ENCODE measurements at places on chromosomes 3 and 15.

DNA sequence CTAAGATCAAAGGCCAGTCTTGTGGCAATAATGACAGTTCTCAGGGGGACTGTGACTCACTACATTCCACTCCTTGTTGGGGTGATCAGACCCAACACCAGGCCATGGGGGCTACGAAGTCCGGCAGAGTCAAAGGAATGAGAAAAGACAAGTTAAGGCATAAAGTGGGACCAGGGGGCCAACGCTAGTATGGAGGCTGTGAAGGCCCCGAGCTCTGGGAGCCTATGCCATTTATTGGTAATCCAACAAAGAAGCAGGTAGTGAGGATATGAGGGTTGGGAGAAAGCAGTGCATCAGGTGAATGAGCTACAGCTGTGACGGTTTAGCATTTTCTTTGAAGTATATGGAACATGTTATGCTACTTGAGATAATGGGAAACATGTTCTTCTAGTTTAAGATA is 104.4 kb upstream of the C2CD4B start:
- no peak for DNase-seq

DNA sequence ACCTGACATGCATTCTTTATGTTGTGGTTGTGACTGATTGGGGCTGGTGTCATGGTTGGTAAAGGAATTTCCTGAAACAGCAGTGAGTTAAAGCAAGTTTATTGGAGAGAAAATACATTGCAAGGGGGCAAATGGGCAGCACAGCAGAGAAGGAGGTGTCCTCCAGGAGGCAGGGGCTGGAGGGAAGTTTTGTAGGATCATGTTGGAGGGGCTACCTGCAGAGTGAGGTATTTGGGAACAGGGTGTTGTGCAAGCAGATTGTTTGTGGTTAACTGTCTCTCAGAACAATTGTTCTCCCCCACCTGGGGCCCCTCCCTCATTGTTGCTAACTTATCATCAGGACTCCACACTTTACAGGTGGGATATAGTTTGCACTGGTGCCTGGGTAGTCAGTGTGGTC is 196.0 kb downstream of the NSUN3 start:
- DNase-seq, result no peak

- DNase-seq, result no peak
Observed at GRCh38 chr3:118760585-118761290, 273.9 kb downstream of the IGSF11 start.

DNA sequence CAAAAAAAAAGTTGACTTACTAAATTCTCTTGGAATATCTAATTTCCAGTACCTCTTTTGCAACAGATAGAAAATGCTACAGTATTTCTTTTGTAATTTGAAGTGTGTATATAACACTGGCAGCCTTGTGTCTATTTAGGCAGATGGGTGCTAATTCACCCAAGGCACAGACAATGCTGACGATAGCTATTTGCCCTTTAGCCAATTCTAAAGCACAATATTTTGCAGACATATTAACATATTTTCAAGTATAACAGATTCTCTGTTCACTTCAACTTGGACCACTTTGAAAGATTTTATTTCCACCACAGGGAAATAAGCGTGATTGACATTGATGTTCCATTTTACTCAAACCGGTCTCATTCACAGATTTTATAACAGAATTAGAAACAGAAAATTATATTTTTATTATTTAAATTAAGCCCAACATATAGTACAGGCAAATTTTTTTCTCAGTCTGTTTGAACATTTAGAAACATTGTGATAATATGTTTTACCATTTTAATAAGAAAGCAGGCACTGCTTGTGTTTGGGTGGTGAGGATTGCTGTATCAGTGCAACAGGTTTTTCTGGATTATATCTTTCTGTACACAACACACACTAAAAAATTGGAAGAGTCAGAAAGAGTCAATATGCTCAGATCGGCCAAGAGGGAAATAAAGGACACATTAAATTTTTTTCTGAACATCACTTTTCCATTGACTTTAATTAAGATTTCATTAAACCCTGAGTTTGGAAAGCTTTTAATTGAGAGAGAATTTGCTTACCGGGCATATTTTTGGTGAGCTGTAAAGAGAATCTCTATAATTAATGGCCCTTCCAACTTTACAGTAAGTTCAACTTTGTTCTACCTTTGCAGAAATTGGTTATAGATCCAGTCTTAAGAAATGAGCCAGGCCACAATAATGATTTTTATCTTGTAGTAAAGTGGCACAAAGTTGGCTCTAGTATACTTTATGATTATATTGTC is 327.3 kb upstream of the NR2F2 start:
- no peak for DNase-seq

DNA sequence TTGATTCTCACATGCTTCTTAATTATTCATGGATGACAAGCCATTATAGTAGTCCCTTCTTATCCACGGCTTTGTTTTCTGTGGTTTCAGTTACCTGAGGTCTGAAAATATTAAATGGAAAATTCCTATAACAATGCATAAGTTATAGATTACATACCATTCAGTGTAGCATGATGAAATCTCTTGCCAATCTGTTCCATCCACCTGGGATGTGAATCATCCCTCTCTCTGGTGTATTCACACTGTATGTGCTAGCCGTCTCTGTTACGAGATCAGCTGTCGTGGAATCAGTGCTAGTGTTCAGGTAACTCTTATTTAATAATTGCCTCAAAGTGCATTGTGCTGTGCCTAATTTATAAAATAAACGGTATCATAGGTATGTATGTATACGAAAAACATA is 5.2 kb downstream of the WDR5B start:
- DNase-seq, result no peak

DNA sequence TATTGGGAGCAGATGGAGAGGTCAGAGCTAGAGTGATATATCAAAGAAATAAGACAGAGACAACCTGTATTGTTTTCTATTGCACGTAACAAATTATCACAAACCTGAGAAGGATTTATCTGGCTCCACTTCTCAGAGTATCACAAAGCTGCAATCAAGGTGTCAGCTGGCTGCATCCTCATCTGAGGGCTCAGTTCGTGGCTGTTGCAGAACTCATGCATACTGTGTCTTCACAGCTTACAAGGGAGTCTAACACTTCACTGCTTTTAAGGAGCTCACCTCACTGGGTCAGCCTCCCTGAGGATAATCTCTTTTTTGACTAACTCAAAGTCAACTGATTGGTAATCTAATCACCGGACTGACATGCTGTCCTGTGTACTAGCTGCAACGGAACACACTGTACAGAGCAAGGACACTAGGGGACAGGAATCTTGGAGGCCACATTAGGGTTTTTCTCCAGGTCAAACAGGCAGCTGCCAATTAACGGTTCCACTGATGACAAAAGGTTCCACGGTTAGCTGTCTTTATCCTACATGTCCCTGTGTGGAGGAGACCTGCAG is 1006.8 kb upstream of the SEMA6D start:
- no peak for DNase-seq

Data from stimulated activated CD4-positive, alpha-beta T cell treated with anti-CD3 and anti-CD28 coated beads, Interleukin-1b, Interleukin-23, amount 100 ng/mL, for 1 hour (primary cell).